ENCODE measurements at places on chromosomes 3 and 15.

GRCh38 chr3:56137415-56137814 is 330.9 kb downstream of the ERC2 start:
- DNase-seq: no peak

GRCh38 chr3:48859206-48859605 is 11.5 kb upstream of the PRKAR2A start:
- no peak for DNase-seq

DNA sequence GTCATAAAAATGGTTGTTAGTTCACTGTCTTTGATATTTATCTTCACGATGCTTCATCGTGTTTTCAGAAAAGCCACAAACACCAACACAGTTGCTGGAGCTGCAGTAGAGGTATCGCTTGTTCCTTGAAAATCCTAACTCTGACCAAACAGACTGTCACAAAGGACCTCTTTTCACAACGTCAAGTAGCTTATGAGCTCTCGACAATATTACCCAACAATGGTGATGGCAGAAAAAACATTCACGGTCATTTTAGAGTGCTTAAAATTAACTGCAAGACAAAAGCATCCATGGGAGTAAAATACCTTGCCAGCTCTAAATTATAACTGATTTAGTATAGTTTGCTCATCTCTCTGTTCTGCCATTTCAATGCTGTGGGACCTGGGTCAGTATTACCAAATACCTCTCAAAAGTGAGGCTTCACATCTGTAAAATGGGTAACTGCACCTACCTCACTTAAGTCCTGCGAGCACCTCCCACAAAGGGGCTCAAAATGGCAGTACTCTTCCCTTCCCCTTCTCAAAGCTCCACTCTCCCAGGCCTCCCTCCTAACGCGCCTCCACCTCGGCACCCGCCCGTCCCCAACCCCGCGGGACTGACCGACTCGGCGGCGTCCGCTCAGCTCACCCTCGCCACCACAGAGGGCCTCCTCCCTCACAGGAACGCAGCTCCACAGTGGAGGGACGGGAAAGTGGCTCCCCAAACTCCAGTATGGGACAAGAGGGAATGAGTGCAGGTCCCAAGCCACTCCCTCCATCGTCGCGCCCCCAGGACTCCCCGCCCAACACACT is 546 bp downstream of the TRIM59 start:
- no peak for DNase-seq

- DNase-seq: no peak
Measured at GRCh38 chr3:8886546-8886945, 76.7 kb downstream of the RAD18 start.

GRCh38 chr3:113241292-113242095 is 30.1 kb downstream of the BOC start:
- no peak for DNase-seq
